Coronary artery (tissue), 2 donors: ENCODE measurements at places on chromosomes 2 and 18.

DNA sequence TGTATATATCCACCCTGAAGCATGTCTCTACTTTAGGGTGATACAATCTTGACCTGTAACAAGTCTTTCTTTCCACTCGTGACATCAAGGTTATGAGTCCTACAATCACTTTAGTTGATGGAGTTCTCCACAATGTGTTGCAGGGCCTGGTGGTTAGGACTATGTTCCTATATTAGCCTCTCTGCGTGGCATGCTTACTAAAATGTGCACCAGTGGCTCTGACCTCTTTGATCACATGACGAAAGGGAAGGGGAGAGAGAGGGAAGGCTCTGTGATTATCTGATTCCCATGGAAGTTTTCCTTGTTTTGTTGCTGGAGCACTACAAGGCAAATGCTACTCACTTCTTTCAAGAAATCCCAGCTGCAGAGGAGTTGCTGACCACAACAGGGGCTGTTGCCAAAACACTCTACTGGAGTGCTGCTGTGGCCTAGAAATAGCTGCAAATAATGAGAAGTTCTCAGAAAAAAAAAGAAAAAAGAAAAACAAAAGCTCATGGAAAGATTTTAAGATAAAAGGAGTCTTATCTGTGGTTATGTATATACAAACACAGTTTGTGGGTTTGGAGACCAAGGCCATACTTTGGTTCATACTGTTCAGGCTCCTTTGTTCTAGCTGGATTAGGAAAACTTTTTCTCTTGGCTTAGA, 272.8 kb upstream of the MMADHC start:
- no peak for DNase-seq

GRCh38 chr2:69641887-69642708, 1.4 kb downstream of the AAK1 start:
- no peak for DNase-seq

GRCh38 chr2:165567273-165567672, 97.8 kb downstream of the CSRNP3 start:
- DNase-seq, result no peak

GRCh38 chr2:225337183-225337582, 62.3 kb upstream of the NYAP2 start:
- no peak for DNase-seq
